ENCODE measurements at places on chromosomes 3 and 15.

DNA sequence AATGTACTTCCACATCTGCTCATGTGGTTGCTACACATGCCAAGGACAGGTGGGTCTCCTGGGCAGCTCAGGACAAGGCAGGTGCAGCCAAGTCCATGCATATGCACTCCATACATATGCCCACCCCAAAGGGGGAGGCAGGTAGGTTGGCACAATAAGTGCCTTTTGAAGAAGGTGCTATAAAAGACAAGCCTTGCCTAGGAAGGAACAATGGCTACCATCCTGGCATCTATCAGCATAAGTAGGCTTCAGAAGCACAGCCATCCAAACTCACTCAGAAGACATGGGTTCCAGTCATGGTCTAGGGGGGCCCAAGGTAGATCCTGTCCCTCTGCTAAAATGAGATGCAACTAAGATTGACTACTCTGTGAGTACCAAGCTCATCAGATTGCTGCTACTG is 34.6 kb downstream of the NBEAL2 start:
- no peak for DNase-seq

GRCh38 chr3:120052225-120052624 is 42.0 kb downstream of the GSK3B start:
- DNase-seq = no peak

- no peak for DNase-seq
Measured at GRCh38 chr15:50484781-50485180, 60.6 kb downstream of the USP8 start.

- no peak for DNase-seq
Measured at GRCh38 chr3:13613343-13614190, 64.6 kb downstream of the FBLN2 start.

- no peak for DNase-seq
Measured at GRCh38 chr3:11323813-11324212, 51.6 kb downstream of the ATG7 start.

DNA sequence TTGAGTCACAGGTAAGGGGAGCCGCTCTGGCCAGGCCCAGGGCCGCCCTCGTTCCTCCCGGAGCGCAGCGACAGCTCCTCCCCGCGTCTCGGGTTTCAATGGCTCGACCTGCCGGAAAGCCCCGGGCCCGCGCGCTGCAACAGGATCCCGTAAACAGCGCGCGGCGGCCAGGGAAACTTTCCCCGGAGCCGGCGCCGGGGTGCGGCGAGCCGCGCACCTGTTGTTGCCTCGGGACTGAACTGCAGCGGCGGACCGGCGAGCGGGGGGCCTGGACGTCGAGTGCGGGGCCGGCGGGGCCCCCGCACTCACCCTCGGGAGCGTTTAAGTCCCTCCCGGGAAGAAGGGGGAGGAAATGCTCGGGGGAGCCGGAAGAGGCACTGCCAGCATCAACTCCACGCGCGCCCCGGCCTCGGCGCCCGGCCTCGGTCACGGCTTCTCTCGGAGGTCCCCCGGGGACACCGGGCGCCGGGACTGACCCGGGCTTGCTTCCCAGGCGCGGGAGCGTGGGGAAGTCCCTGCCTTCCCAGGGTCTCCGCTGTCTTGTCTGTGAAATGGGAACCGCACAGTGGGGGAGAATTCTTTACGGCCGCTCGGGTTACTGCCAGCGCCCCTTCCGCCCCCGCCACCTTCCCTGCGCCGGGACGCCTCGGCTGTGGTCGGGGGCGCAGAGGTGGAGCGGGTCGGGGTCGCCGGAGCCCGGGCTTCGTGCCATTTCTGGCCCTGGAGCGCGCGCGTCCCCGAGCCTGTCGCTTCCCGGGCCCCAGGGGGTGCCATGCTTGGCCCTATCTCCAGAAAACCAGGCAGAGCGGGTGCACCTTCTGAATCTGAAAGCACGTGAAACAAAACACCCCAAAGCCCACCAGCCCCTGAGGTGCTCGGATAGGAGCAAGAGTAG is 7.5 kb upstream of the PGPEP1L start:
- peak; percentile 79 for DNase-seq

GRCh38 chr3:14324224-14324944 is 78.0 kb upstream of the SLC6A6 start:
- no peak for DNase-seq

DNA sequence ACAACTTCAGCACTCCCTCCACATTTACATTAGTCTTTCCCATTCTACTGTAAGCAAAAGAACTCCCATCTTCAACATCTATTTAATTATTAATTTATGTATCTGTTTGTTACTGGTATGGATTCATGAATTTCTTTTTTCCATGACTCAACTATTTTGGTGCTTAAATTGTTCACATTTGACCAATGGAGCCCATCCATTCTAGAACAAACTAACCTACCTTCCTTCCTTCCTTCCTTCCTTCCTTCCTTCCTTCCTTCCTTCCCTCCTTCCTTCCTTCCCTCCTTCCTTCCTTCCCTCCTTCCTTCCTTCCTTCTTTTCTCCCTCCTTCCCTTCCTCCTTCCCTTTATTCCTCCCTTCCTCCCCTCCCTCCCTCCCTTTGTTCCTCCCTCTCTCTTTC is 16.8 kb upstream of the MBNL1 start:
- DNase-seq = no peak

DNA sequence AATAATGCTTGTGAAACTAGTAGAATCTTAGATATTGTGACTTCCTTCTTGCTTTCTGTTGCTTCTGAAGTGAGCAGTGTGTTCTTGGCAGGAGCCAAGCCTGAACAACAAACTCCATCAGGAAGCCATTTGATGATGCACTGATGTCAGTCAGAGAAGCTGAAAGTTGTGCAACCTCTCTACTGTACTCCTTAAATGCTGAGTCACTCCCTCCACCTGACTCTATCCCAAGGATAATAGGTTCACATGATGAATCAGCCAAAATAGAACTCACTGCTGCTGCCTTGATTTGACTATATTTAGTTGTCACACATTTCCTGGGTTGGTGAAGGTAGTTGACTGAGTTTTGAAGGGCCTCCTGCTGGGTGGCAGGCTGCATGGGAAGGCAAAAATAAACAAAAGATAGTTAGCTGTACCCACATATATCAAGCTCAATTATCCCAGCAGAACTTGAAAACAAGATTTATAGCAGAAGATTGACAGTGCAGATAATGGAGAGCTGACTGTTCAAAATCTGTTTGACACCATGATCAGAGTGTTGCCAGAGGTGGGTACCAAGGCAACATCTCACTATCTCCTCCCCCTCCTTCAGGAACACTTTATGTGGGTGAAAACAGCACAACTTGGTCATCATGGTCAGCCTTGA is 328.4 kb upstream of the DPH6 start:
- no peak for DNase-seq

DNA sequence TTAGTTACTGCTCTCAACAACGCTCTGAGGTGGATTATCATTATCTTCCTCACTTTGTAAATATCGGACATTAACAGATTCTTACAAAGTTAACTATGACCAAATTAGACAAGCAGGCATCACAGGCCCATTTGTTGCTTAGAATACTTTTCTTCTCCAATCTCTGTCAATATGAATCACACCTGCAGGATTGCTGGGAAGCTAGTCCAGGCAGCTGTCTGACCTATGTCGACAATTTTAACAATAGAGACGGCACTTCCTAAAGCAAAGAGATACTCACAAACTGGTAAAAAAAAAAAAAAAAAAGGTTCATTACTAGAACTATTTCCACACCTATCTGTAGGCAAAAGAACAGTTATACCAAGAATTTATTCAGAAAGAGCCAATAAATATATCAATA is 85.3 kb downstream of the DPH6 start:
- DNase-seq = no peak

- no peak for DNase-seq
Measured at GRCh38 chr15:66294157-66294931, 976 bp downstream of the DIS3L start.

DNA sequence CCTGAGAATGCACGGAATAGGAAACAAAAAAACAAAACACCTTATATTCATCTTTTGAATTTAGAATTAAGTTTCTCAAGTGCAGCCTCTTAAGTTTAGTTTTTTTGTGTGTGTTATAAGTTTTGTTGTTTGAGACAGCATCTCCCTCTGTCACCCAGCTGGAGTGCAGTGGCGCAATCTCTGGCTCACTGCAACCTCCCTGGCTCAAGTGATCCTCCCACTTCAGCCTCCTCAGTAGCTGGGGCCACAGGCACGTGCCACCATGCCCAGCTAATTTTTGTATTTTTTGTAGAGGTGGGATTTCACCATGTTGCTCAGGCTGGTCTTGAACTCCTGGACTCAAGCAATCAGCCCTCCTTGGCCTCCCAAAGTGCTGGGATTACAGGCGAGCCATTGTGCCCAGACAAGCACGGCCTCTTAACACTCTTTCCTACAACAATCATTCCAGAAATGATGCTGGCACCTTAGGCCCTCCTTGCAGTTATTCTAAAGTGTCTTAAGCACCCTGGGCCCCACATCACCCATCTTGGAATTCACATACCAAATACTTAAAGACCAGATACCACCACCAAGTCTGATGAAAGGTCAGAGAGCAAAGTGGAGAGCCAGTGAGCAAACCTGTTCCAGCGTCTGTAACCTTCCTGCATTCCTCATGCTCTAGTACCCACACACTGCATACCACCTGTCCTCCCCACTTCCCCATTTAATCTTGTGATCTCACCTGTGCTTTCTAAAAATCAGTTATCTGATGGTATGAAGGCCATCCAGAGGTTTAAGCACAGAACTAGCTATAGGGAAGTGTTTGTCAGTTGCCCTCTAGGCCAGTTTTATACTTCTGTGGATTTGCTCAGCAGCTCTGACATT is 6.9 kb upstream of the SPG11 start:
- DNase-seq = no peak

DNA sequence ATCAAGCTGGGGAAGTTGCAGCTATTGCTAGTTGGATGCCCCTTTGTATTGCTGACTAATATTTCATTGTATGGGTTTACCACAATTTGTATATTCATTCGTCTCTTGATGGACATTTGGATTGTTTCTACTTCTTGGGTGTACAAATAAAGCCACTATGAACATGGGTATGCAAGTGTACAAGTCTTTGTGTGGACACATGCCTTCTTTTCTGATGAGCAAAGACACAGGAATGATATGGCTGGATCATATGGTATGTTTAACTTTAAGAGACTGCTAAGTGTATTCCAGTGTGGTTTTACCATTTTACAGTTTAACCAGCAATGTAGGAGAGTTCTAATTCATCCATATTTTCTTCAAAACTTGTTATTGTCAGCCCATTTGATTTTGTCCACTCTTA is 32.2 kb downstream of the NECTIN3 start:
- DNase-seq = no peak

GRCh38 chr3:167559924-167560323 is 86.1 kb upstream of the SERPINI2 start:
- peak; percentile 12 for DNase-seq

GRCh38 chr3:59751606-59752005 is 701.8 kb upstream of the CFAP20DC start:
- no peak for DNase-seq

- DNase-seq = no peak
Measured at GRCh38 chr3:171374260-171374659, 85.9 kb downstream of the TNIK start.

DNA sequence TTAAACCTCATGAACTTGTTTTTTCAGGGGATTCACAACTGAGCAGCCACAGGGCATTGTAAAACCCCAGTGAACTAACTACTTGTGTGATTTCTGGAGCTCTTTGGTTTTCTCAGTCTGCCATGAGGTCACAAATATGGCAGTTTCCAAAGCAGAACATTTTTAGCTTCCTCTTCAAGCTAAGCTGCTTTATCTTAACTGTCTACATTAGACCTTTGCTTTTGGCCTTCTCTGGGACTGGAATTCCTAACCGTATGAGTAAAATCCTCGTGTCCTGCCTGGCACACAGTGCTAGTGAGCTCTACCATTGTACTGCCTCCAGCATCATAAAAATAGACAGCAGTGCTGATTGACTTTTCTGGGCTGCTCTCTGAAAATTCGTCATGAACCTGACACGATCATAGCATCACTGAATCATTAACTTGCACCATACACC is 22.1 kb downstream of the CDIN1 start:
- DNase-seq = no peak

DNA sequence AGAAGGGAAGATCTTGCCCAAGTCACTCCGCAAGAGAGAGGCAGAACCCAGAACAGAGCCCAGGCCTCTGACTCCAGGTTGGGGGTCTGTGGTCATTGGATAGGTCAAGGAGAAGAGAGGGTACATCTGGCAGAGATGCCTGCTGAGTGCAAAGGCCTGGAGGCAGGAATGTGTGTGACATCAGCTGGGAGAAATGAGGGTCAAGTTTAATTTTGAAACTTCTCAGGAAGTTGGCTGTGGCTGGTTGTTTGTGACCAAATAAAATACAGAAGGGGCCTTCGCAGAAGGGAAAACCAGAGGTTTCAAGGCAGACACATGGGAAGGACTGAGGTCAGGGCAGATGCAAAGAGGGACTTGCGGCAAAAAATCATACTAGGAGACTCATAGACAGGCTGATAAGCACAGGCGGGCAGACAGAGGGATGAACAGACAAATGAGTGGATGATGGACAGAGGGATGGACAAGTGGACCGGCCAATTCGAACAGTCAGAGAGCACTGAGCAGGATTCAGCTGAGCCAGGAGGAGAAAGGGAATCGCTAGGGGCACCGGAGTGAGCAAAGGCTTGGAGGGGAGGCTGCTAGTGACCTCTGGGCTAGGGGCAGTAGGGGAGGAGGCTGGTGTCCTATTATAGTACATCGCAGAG is 28.8 kb upstream of the CACNA2D2 start:
- DNase-seq = no peak

GRCh38 chr15:70160267-70160666 is 62.5 kb upstream of the TLE3 start:
- no peak for DNase-seq

DNA sequence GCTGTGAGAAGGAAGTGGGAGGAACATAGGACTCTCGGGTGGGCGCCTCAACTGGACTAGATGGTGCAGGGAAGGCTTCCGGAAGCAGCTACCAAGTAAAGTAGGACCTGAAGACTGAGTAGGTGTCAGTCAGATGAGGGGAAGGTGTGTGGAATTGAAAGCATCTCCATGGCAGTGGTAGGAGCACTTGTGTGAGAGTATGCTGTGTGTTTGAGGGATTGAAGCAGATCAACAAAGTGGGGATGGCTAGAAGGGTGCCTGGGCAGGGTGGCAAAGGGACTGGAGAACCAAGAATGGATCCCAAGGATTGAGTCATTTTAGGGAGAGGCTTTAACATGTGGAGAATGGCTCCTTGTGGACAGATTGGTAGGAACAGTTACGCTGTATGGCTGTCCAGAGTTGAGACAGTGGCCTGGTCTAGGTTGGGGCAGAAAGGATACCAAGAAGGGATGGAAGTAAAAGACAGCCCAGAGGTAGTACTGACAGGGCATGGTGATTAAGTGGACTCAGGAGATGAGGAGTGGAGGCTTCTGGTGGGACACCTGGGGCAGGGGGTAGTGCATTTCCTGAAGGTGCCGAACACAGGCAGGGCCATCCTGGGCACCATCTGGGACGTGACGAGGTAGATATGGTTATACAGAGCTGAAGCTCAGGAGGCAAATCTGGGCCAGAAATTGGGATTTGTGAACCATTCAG is 1.5 kb downstream of the UQCC5 start:
- no peak for DNase-seq

- no peak for DNase-seq
Measured at GRCh38 chr3:120090422-120090821, 3.8 kb downstream of the GSK3B start.

All from retina (tissue), 1 donor.